ENCODE measurements at places on chromosomes 1 and 21.

GRCh38 chr1:89953131-89953626 is 41.7 kb upstream of the ZNF326 start:
- peak; percentile 4 for DNase-seq

- no peak for DNase-seq
Observed at GRCh38 chr21:22438428-22439086, 1440.3 kb downstream of the NCAM2 start.

DNA sequence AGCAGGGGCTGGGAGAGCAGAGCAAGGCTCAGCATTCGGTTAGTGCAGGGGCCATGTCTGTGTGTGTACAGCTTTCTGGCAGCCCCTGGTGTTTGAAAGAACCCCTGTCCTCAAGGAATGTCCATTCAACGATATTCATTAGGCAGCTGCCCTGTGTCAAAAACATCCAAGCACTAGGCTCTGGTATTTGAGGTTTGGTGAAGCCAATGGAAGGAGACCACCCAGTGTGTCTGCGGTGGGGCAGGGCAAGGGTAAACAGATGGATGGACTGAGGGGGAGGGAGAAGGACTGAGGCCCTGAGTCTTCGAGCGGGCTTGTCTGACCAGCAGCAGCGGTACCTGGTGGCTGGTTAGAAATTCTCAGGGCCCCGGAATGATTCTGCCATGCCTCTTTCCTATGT is 155.6 kb upstream of the KLHDC7A start:
- no peak for DNase-seq

GRCh38 chr1:66539491-66539890 is 5.5 kb downstream of the SGIP1 start:
- no peak for DNase-seq

GRCh38 chr1:152036267-152037216 is at the start of gene S100A11:
Gene S100A11 (minus strand): TSS chr1:152037004. CDS start chr1:152036915, 89 bp downstream.
- DNase-seq = peak; percentile 50

DNA sequence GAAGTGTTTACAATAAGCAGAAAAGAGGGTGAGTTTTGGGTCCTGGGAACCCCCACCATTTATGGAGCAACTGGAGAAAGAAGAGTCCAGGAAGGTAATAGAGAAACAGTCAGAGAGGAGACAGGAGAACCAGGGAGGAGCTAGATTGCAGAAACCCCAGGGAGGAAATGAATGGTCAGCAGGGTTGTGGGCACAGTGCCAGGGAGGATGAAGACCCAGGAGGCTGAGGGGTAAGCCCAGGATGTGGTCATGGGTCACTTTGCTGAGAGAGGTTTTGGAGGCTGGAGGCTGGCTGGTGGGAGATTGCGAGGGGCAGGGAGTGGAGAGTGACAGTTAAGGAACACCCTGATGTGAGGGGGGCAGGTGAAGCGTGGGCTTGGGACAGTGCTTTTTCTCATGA is 169.9 kb upstream of the CSF3R start:
- no peak for DNase-seq

- no peak for DNase-seq
Observed at GRCh38 chr1:40626383-40626770, 39.1 kb downstream of the RIMS3 start.

DNA sequence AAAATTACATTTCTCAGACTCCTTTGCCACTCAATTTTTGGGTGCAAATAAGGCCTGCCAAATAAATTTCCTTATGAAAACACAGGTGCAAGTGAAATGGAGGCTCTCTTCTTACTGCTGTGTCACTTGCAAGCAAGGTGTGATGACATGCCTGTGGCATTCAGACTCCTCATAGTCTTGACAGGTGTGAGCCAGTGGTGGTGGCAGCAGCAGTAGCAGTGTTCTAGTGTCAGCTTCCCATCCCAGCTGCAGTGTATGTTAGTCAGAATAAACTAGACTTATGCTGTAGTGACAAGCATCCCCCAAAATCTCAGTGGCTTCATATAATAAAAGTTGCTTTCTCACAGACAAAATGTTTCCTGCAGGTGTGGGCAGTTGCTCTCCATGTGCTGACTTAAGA is 3.8 kb upstream of the EEIG2 start:
- DNase-seq = no peak
